Left colon (tissue), 2 donors: ENCODE measurements at places on chromosomes 12 and 14. TPM values are rescaled to one million over a fixed set of nuclear protein-coding genes. Genes with fewer than 3 reads are reported as not detected.

The TTC6 gene
- 6.7 TPM for total RNA-seq

GRCh38 chr12:125434936-125435443 lies 369.8 kb downstream of the AACS start:
- no peak for DNase-seq

- no peak for DNase-seq
Measured at GRCh38 chr12:3101309-3102024, 24.3 kb downstream of the TSPAN9 start.

The PLA2G1B gene
- total RNA-seq, result not detected

GRCh38 chr14:99609245-99610170 lies 5.5 kb upstream of the CCDC85C start:
- no peak for DNase-seq

GRCh38 chr12:77082021-77082420 lies 16.7 kb upstream of the E2F7 start:
- no peak for DNase-seq

- no peak for DNase-seq
Measured at GRCh38 chr14:51023964-51024363, 70.9 kb downstream of the TRIM9 start.

The DHH gene
- 0.31 TPM for total RNA-seq

The UBC gene
- 1,359 TPM for total RNA-seq
